ENCODE measurements at places on chromosomes 3 and 15. TPM values are rescaled to one million over a fixed set of nuclear protein-coding genes. Genes with fewer than 3 reads are reported as not detected.

ADGRG7 gene
- total RNA-seq, result not detected

GOLGA6D gene
- not detected for total RNA-seq

SPESP1 gene
- 0.64 TPM for total RNA-seq

DPPA2 gene
- total RNA-seq, result not detected

NSMCE3 gene
- 9.7 TPM for total RNA-seq

POPDC2 gene
- total RNA-seq, result 2.6 TPM

LZTFL1 gene
- total RNA-seq, result 7.0 TPM

CPEB1 gene
- not detected for total RNA-seq

IQCH gene
- 1.1 TPM for total RNA-seq

SLC28A2 gene
- not detected for total RNA-seq

WWTR1 gene
- 1.1 TPM for total RNA-seq

MYLK gene
- total RNA-seq, result 0.30 TPM

EDEM1 gene
- 96.6 TPM for total RNA-seq

THSD4 gene
- total RNA-seq, result not detected

GPR62 gene
- total RNA-seq, result not detected

ADAMTS9 gene
- not detected for total RNA-seq

SLC24A5 gene
- total RNA-seq, result not detected
